ENCODE measurements at places on chromosomes 2 and 18.

DNA sequence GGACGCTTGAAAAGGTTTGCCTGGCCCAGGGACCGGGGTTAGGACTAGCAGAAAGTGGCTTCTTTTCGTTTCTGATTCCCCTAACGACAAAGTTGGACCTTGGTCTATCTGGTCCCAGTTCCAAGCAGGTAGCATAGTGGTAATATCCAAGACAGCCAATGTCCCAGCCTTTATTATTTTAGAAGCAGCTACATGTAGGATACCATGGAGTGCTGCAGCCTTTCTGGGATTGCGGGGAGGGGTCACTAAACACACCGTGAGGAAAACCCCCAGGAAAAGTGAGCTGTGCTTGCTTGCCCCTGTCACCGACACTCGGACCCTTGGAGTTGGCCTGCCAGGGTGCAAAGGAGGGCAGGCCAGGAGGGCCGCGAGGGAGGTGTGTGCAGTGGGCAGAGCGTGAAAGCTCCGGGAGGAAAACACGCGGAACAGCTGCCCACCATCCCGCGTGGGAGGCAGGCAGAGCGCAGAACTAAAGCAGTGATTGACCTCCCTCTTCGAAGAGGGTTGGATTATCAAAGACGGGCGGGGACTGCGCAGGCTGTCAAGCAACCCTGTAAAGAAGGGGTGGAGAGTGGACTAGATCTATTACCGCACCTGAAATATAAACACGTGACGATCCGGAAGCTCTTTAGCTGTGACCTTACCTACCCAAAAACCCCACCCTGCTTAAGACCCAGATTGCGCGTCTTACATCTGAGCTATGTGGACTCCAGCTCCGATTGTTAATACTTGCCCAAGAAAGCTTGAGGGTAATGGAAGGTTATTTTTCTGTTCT, 624 bp upstream of the MAP4K3 start:
- DNase-seq, result no peak

DNA sequence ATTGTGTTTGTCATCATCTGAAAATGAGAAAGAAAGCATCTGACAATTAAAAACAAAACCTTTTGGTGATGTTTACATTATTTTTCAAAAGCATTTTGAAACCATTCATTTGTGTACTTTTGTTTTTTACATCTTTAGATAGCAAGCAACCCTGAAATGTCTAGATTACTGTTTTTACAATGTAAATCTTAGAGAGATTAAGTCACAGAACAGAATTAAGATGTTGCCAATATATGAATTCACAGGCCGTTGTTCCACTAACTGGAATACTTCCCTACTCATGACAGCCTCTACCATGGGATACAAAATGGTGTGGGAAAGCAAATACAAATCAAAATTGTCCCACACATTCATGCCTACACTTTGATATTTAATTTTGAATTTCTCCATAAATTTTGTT, 480.0 kb upstream of the ZEB2 start:
- DNase-seq, result no peak

- no peak for DNase-seq
Observed at GRCh38 chr2:6418291-6418690, 447.4 kb downstream of the CMPK2 start.

DNA sequence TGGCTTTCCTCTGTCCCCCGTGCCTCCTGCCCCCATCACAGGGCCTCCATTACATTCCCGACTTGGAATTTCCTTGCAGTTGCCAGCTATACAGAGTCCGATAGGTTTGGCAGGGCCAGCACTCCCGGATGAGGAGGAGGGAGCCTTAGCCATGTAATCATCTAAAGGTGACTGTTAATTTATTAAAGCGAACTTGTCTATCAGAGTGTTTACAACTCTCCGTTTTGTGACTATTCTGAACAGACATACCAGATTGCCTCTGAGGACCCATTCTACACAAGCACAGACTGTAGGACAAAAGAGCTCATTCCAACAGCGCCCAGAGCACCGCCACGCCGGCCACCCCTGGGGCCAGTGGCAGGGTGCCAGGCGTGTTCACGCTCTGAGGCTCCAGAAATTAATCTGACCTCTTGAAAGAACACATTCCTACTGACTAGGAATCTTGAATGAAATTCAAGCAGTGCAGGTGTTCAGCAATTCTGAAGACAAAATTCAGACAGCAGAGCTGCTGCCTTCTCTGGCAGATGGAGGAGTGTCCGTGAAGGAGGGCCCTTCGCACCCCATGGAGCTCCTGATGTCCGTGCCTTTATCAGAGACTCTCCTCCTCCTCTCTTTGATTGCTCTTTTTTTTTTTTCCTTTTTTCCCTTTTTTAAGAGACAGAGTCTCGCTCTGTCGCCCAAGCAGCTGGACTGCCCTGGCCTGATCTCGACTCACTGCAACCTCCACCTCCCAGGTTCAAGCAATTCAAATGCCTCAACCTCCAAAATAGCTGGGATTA, 58.1 kb upstream of the RALBP1 start:
- no peak for DNase-seq

DNA sequence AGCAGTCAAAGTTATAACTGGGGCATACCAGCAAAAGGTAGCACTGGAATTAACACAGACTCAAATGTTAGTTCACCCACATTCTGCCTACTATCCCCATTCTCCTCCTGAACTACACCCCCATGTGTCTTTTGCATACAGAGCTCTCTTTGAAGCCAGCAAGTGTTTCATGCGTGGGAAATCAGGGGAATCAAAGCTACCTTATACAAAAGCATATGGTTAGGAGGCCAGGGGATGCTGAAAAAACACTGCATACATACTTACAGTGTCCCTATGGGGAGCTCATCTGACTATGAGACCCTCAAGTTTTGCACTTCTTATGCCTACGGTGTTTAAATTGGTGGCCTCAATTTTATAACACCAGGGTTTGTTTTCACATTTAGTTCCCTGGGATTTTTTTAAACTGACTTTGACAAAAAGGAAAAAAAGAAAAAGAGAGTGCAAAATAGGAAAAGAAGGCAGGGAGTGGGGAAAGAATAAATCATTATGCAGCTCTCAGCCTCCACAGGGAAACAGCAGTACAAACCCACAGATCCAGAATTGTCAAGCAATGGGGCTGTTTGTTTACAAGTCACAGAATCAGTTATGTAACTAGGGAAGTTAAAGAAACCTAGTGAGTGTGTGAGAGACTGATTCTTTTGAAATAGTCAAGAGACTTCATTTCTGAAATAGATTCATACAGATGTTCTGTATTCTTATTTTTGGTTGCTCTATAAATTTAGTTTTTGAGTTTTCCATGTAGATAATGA, 20.1 kb upstream of the PPP3R1 start:
- no peak for DNase-seq

DNA sequence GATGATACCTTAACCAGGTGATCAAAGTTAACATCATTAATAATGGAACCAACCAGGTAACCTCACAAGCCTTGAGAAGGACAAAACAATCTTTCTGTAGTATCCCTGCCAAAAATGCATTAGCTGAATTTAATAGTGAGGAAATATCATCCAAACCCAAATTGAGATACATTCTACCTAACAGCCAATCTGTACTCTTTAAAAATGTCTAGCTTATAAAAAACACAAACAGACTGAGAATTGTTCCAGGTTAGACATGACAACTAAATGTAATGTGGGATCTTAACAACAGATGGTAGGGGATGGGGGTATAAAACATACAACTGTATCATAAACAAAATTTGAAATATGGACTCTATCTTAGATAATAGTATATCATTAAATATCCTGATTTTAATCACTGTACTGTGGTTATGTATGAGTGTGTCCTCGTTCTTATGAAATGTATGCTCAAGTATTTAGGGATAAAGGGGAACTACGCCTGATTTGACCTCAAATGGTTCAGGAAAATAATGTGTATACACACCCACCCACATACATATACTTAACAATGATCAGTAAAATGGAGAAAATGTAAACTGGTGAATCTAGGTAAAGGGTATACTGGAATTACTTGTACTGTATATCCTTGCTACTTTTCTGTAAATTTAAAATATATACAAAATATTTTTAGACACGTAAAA, 1.7 kb downstream of the FANCL start:
- DNase-seq, result no peak

GRCh38 chr18:58860747-58861231, 3.9 kb upstream of the ZNF532 start:
- DNase-seq, result no peak

DNA sequence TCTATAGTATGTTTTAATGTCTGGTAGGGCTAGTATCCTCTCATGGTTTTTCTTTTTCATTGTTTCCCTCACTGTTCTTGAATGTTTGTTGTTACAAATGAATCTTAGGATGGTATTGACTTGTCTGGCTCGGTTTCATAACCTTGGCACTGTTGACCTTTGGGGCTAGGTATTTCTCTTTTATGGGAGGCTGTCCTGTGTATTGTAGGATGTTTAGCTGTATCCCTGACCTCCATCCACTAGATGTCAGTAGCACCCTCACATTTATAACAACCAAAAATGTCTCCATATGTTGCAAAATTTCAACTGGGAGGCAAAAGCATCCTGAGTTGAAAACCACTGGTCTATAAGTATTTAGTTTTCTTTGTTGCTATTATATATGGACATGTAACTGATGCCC, 7.0 kb upstream of the AOX1 start:
- DNase-seq, result peak; percentile 10

- no peak for DNase-seq
Observed at GRCh38 chr18:78871618-78872017, 108.0 kb upstream of the SALL3 start.

- DNase-seq, result no peak
Observed at GRCh38 chr18:77100751-77101355, 31.7 kb downstream of the MBP start.

GRCh38 chr2:98804265-98804650, 73.3 kb upstream of the MGAT4A start:
- no peak for DNase-seq

- no peak for DNase-seq
Observed at GRCh38 chr2:128269990-128270671, 48.5 kb downstream of the HS6ST1 start.

DNA sequence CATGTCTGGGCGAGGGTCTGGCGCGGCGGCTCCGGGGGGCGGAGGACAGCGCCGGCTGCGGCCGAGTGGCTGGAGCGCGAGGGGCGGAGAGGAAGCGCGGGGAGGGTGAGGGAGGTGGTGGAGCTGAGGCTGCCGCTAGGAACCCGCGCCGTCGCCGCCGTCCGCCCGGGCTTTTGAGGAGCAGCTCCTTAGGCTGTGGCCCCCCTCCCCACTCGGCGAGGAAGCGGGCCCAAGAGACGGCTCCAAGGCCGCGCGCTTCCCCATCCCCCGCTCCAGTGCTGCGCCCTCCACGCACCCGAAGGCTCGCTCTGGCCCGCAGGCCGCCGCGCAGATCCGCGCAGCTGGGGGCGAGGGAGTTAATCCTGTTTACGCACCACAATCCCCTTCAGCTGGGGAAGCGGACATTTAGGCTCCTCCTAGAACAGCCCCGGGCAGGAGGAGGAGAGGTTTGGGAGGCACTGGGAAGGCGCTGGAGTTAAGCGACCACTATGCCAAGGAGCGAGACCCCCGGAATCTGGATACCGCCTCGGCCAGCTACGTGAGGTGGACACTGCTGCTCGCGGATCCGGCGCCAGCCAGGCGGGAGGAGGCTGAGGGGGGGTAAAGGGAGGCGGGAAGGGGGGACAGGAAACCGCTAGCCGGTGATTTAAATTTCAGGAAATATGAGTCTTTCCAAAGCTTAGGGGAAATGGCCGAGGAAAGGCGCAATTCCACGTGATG, at the start of gene CNRIP1:
TSS of gene CNRIP1 (minus strand) at position 552 of the 720 bp plus-strand sequence. CDS start at position 3, 549 bp downstream.
- DNase-seq, result peak; percentile 67

DNA sequence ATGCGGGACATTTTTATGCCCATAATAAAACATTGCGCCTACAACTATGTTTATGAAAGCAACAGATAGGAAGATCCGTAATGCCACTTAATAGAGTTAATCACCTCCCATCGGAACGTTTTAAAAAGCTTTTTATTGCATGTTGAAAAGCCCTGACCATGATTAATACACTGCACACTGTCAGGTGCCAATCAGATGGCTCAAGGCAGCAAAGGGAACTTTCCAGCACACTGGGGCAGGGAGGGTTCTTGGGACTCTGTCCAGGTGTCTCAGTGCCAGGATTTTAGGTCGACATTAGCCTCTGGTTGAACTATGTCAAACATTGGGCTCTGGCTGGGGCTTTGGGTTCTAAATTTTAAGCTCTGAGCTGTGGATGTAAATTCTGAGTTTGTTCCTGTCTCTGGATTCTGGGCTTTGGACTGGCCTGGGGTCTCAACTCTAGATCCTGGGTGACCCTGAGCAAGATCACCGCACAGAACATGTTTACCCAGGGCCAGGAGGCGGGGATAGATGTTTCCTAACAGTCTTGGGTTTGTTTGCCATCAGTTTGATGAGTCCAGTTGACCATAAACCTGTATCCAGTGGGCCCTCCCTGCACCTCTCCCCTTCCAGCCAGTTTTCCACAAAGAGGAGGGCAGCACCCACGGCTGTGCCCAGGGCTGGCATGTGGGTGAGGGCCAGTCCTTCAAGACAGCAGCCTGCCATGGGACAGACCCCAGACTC, 262.7 kb downstream of the ATAD2B start:
- DNase-seq, result no peak

DNA sequence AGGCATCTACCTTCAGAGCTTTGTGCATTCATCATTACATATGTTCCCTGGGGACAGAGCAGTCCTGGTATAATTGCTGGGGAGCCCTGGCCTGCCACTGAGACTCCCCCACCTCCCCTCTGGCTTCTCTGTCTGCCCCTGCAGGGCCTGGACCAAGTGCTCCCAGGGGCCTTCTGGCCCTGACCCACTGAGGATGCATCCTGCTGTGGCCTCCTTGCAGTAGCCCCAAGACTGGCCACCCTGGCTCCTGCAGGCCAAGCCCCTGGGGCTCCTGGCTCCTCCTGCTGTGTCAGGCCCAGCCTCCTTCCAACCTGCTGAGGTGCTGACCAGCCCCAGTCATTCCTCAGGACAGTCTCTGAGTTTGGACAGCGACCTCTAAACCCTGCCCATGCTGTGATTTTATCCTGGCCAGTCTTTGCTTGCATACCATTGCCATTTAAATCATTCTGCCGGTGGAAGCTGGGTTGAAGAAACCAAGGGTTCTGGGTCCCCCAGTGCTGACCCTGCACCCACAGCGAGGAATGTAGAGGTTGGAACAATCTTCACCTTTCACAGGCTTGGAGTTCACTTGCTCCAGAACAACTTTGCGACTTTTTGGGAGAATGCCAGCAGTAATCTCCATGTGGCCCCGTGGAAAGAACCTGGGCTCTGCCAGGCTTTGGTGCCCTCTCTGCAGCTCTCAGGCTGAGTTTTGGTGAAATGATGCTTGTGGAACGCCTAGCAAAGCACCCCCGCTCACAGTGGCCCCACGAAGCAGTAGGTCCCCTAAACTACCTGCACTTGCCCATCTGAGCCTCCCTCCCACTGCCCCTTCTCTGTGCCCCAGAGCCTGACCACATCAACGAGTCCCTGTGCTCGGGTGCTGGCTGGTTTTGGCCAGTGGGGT, 167.3 kb upstream of the GLI2 start:
- no peak for DNase-seq

- DNase-seq, result no peak
Observed at GRCh38 chr2:221972813-221973478, 325.9 kb downstream of the PAX3 start.

DNA sequence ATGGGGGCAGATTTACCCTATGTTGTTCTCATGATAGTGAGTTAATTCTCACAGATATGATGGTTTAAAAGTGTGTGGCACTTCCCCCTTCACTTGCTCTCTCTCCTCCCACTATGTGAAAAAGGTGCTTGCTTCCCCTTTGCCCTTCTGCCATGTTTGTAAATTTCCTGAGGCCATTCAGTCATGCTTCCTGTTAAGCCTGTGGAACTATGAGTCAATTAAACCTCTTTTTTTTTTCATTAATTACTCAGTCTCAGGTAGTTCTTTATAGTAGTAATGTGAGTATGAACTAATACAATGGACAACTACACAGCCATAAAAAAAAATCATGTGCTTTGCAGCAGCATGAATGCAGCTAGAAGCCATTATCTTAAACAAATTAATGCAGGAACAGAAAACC, 118.5 kb downstream of the CALCRL start:
- DNase-seq, result no peak
